Naive thymus-derived CD8-positive, alpha-beta T cell (primary cell): ENCODE measurements at places on chromosomes 1 and 21.
A peak's percentile ranks its signal among the peaks of the same experiment; 100 is the strongest.

- no peak for DNase-seq
Observed at GRCh38 chr1:56249234-56249633, 330.1 kb downstream of the PLPP3 start.

GRCh38 chr1:39272027-39272797 lies 67.7 kb downstream of the MACF1 start:
- DNase-seq: no peak

- DNase-seq: peak; percentile 45
Observed at GRCh38 chr1:44030605-44031251, 534 bp downstream of the SLC6A9 start.

- no peak for DNase-seq
Observed at GRCh38 chr1:66395202-66396061, 138.5 kb upstream of the SGIP1 start.

GRCh38 chr1:7632176-7632575 lies 138.9 kb upstream of the VAMP3 start:
- DNase-seq: no peak

DNA sequence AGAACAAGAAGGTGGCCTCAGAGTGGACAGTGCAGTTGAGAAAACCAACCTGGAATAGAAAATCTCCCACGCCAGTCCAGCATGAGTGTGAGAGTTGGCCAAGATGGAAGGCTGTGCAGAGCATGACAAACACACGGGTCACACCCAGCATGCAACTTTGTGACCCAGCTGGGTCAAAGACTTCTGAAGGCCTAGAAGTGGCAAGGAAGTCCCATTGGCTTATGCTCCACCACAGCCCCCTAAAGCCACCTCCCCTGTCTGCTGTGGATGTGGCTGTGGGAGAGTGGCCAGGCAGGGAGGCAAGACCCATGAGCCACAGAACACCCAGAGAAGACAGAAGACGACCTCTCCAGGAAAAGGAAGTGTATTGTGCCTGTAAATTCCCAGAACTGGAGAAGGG lies 13.6 kb downstream of the BATF3 start:
- DNase-seq: no peak

DNA sequence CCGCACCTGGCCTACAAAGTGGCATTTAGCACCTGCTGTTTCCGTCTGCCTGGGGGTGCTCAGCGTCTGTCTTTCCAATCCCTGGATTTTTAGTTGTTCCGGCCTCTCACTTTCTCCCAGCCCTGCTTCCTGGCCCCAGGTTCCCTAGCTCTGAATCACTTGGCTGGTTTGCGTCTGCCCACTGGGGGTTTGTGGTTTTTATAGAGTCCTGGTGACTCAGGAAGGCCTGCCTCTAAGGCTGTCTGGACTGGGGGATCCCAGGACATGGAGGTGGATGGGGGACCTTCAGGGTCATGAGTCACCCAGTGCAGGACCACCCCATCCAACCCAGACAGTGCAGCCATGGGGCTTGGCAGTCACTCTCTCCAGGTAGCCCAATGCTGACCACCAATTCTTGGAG lies 53.5 kb downstream of the MRPL37 start:
- DNase-seq: no peak

- DNase-seq: no peak
Observed at GRCh38 chr1:216095400-216095799, 327.8 kb downstream of the USH2A start.

- DNase-seq: no peak
Observed at GRCh38 chr21:15797577-15798363, 68.0 kb downstream of the USP25 start.

DNA sequence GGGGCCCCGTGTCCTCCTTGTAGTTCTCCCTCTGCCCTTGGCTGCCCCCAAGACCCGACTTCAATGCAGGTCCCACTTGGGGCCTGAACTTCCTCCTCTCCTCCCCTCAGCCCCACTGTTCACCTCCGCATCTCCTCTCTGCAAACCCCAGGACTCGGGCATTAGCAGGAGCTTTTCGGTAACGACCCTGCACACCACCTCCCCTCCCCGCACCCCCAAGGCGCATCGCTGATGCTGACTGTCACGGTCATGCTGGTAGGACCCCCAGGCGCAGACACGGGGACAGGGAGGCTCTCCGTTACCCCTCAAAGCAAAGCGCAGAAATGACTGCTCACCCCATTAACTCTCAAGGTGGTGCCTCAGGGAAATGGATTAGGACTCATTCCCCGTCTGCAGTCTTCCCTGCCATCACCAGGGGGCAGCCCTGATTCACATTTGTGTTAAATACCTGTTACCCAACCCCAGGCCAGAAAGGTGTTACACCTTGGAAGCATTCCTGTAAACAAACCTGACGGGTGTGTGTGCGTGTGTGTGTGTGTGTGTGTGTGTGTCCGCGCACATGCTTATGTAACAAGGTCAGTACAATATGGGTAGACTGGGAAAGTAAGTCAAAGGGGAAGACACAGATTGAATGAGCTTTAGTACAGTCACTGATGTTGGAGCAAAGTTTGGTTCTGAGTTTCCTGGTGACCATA lies 6.4 kb upstream of the GUCA2B start:
- DNase-seq: peak; percentile 55

GRCh38 chr1:244150665-244151064 lies 99.6 kb downstream of the ZBTB18 start:
- DNase-seq: no peak

GRCh38 chr1:113452921-113453770 lies 62.8 kb downstream of the MAGI3 start:
- DNase-seq: no peak

DNA sequence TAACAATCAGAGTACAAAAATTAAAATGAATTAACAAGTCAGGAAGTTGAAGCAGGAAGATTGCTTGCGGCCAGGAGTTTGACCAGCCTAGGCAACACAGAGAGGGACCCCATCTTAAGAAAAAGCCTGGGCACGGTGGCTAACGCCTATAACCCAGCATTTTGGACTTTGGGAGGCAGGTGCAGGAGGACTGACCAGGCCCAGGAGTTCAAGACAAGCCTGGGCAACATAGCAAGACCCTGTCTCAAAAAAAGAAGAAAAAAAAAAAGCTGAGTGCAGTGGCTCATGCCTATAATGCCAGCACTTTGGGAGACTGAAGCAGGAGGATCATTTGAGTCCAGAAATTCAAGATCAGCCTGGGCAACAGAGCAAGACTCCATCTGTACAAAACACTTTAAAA lies 38.5 kb downstream of the TESK2 start:
- no peak for DNase-seq

DNA sequence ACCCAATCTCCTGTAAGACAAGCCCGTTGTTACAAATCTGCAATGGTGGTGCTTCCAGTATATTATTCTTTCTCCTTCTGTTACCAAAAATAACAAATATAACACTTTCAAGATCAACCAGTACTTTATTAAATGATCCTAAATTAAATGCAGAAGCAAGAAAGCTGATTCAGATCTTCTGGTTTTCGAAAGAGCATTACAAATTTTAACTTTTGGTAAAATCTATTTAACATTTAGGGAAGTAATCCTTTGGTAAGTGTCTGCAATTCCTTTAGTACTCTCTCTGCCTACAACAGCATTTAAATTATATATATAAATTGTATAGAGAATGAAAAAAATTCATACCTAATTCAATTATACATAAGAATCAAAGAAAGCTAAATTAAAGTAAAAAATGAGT lies 198.6 kb upstream of the HMCN1 start:
- no peak for DNase-seq

- DNase-seq: no peak
Observed at GRCh38 chr1:168054117-168054516, 82.6 kb downstream of the GPR161 start.

GRCh38 chr1:9079988-9080704 lies 10.7 kb upstream of the SLC2A5 start:
- no peak for DNase-seq

DNA sequence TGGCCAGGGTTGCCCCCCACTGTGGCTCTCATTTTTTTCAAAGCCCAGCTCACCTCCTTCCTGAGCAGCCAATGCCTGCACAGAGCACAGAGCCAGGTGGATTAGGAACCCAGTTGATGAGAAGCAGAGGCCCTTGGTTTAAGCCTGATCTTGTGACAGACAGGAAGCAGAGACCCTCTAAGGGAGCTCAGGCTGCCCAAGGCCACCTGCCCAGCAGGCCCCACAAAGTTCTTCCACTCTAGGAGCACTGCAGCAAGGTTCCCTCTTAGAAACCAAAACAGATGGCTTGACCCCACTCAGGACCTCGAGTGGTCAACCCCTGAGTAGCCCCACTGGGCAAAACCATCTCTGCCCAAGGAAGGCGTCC lies 25.5 kb upstream of the PRSS38 start:
- DNase-seq: no peak
